ENCODE measurements at places on chromosomes 6 and 20. TPM values are rescaled to one million over a fixed set of nuclear protein-coding genes. Genes with fewer than 3 reads are reported as not detected.
A peak's percentile ranks its signal among the peaks of the same experiment; 100 is the strongest.

TMEM170B gene
- 2.2 TPM for total RNA-seq

GRCh38 chr6:87082160-87082721 is 12.7 kb downstream of the CGA start:
- no peaks in the 10 kb centered on the region for H3K27me3 ChIP-seq
- no peaks in the 10 kb centered on the region for H3K4me1 ChIP-seq
- H3K4me3 ChIP-seq: no peak overlapping the region
- H3K27ac ChIP-seq: no peak overlapping the region

DNA sequence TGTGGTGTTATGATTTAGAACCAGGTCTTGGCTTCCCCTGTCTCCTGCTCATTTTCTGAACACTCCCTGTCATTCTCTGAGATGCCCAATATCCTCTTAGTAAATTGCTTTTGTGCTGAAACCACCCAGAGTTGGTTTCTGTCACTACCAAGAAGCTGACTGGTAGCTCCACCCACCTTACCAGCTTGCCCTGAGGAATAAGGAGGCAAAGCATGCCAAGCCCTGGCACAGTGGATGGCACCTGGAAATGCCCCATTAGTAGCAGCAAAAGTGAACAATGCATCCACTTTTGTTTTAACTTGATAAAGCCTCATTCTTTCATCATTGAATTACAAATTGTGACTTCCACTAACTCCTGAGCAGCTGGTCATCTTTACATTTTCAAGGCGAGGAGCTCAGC is 157.7 kb downstream of the CDC5L start:
- no peaks in the 10 kb centered on the region for H3K4me1 ChIP-seq
- H3K27ac ChIP-seq: no peak overlapping the region
- no peak overlapping the region for H3K4me3 ChIP-seq
- H3K36me3 ChIP-seq: no peaks in the 10 kb centered on the region

DNA sequence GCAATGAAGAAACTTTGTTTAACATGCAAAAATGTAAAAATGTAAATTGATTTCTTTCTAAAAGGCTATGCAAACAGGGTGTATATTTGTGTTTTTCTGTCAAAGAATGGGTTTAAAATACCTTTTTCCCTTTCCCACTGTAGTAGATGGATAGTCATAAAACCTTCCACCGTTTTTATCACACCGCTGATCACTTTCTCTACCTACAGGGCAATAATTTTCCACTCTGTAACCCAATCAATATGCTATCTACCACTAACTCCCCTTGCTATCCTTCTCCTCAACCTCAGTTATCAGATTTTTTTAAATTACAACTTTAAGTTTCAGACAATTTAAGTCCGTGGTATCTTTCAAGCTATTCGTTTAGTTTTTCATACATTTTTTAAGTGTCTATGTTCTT is 91.4 kb upstream of the ARID1B start:
- peak overlapping the region; percentile 45 for H3K4me3 ChIP-seq
- no peak for DNase-seq
- no peaks in the 10 kb centered on the region for H3K4me1 ChIP-seq
- peak overlapping the region; percentile 96 for H3K27ac ChIP-seq
- H3K36me3 ChIP-seq: no peaks in the 10 kb centered on the region
- no peaks in the 10 kb centered on the region for H3K27me3 ChIP-seq

DNA sequence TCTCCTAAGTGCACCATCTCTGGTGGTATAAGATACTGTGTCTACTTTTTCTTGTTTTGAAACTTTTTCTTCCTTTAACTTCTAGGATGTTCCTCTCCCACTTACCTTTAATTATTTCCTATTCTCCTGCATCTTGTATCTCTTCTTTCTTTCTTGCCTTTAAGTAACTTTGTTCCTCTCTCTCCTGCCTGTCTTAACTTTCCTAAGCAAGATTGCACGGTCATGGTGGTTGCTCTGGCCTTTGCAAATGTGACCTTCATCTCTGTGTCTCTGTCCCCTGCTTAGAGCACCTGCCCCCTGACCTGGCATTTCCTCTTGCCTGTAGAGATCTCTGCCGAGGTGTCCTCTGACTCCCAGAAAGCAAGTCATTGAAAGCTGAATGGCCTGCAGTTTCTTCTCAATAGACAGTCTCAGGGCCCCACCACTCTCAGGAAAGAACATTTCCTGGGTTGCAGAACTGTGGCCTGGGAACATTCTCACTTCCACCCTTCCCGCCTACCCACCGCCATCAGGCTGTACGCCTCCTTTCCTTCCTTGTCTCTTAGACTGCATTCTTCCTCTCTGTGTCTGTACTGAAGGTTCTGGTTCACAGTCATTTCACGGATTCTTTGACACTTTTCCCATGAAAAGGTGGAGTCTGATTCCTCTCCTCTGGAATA is 12.8 kb downstream of the ZDHHC14 start:
- H3K36me3 ChIP-seq: no peaks in the 10 kb centered on the region
- no peak overlapping the region for H3K4me3 ChIP-seq
- DNase-seq: no peak

DNA sequence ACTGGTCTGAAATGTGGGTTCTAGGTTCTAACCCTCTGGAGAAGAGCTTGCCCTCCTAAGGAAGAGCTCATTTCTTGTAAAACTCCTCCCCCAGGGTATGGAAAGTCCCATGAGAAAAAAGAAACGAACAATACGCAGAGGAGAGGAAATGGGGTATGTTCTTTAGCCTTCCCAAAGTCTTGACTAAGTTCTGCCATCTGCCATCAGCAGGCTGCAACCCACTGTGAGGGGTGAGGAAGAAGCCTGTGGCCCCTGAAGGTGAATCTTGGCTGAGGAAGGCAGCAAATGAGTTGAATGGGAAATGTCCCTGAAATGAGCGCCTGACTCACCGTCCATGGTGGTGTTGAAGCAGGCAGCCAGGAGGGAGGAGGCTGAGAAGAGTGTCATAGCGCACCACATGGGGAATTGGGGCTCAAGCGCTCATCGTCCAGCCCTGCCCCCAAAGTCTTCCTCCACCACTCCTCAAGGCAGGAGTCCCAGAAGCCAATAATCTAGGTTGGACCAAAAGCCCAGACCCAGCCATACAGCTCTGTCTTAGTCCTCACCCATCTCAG is 10.4 kb upstream of the MATN4 start:
- peaks cover 13% of the 10 kb centered on the region for H3K27me3 ChIP-seq
- DNase-seq: no peak
- no peaks in the 10 kb centered on the region for H3K36me3 ChIP-seq
- H3K4me1 ChIP-seq: peaks cover 4% of the 10 kb centered on the region

- H3K4me3 ChIP-seq: peak overlapping the region; percentile 13
- H3K27me3 ChIP-seq: no peaks in the 10 kb centered on the region
- peak; percentile 42 for DNase-seq
- H3K4me1 ChIP-seq: no peaks in the 10 kb centered on the region
Measured at GRCh38 chr6:141562851-141563763, 569.6 kb upstream of the GJE1 start.

SLC52A3 gene
- 15.6 TPM for total RNA-seq
